ENCODE measurements at places on chromosomes 6 and 20. TPM values are rescaled to one million over a fixed set of nuclear protein-coding genes. Genes with fewer than 3 reads are reported as not detected.

Gene SEC23B
- total RNA-seq: 60.8 TPM

Gene CST5
- not detected for total RNA-seq

Gene RPS21
- 3,216 TPM for total RNA-seq

Gene SCP2D1
- not detected for total RNA-seq

Gene LINC00237
- total RNA-seq: not detected

Gene SLC12A5
- 17.7 TPM for total RNA-seq

Gene SLC17A1
- not detected for total RNA-seq

Gene SRSF6
- total RNA-seq: 115 TPM

Data from A549 treated with DMSO at 1 μM for 4 hours (cell line).